ENCODE measurements at places on chromosomes 5 and 9.

- no peak for DNase-seq
Observed at GRCh38 chr9:15724016-15724415, 171.2 kb downstream of the CCDC171 start.

GRCh38 chr9:135209852-135210251 is 122.4 kb downstream of the OLFM1 start:
- no peak for DNase-seq

- no peak for DNase-seq
Observed at GRCh38 chr5:172616730-172617129, 24.3 kb upstream of the NEURL1B start.

GRCh38 chr5:115160975-115161475 is 8.7 kb downstream of the TRIM36 start:
- no peak for DNase-seq

DNA sequence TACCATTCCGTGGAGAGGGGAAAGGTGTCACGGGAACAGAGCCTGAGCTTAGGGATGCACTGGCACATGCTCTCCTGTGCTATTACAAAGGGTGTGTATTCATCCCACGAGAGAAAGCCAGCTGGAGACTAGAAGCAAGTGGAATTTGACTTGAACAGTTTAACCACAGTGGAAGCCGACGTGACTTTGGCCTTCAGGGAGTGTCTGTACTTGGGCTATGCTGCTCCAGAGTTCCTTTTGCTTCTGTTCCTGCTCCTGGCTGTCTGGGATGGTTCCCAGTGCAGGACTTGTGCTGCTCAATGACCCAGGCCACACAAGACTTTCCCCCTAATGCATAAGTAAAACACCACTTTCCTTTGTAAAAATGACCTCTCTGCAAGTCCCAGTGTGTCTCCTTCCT is 7.9 kb upstream of the NFIL3 start:
- no peak for DNase-seq

DNA sequence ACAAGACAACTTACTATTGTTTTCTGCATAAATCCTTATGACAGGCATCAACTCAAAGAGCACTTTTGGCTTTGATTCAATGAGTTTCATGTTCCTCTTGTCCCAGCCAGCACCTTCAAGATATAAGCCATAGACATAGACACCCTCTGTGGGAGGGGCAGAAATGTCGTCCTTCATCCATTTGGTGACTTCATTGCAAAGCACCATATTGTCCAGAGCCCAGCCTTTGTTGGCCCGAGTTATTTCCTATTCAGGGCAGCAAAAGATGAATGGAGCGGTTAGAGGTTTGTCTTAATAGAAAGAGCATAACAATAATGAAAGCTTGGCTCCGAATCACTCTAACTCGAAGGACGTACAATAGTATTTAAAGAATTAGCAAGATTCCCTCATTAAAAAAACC is 243.9 kb downstream of the DNAH5 start:
- no peak for DNase-seq

- DNase-seq: no peak
Observed at GRCh38 chr5:103117471-103117991, 2.4 kb downstream of the GIN1 start.

GRCh38 chr9:12774861-12775678 is at the start of gene LURAP1L:
LURAP1L (plus strand) TSS chr9:12775020; CDS start chr9:12775716, 696 bp downstream.
- no peak for DNase-seq

GRCh38 chr5:60354311-60354710 is 345.7 kb downstream of the DEPDC1B start:
- DNase-seq: no peak

GRCh38 chr9:34576597-34577399 is 12.7 kb downstream of the CNTFR start:
- no peak for DNase-seq
